ENCODE measurements at places on chromosomes 1 and 21. TPM values are rescaled to one million over a fixed set of nuclear protein-coding genes. Genes with fewer than 3 reads are reported as not detected.

DNA sequence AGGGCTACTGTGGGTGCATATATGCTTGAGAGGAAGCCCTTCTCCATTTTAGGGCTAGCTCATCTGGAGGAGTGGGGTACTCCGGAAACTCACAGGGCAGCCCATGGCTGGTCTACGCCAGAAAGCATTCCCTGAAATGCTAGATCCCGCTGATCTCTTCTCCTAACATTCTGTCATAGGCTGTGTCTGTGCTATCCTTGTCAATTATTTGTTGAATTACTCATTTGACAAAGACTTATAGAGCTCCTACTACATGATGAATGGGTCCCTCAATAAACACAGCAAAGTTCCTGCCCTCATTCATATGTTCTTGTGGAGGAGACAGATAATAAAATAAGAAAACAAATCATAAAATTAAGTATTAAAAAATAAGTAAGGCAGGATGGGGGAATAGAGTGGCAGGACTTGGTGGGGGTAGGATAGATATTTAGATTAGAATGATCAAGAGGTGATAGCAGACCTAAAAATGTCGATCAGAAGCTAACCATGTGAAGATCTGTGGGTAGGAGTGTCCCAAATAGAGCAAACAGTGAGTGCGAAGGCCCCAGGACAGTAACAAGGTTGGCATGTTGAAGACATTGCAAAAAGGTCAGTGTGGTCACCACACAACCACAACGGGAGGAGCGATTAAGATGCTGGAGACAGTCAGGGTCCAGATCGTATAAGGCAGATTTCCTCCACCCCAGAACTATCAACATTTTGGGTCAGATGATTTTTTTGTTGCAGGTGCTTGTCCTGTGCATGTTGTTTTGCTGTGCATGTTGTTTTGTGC lies 13.2 kb downstream of the NGF start:
- H3K4me3 ChIP-seq = no peak overlapping the region
- no peak for DNase-seq
- no peak overlapping the region for H3K27ac ChIP-seq
- no peaks in the 10 kb centered on the region for H3K27me3 ChIP-seq

GRCh38 chr1:62585469-62586155 lies 11.7 kb upstream of the ANGPTL3 start:
- no peaks in the 10 kb centered on the region for H3K4me1 ChIP-seq
- no peaks in the 10 kb centered on the region for H3K27me3 ChIP-seq
- no peaks in the 10 kb centered on the region for H3K36me3 ChIP-seq
- H3K27ac ChIP-seq = no peak overlapping the region

- H3K36me3 ChIP-seq = no peaks in the 10 kb centered on the region
- DNase-seq = no peak
- no peak overlapping the region for H3K27ac ChIP-seq
- H3K27me3 ChIP-seq = no peaks in the 10 kb centered on the region
- H3K4me3 ChIP-seq = no peak overlapping the region
Observed at GRCh38 chr21:45926281-45926680, 55.3 kb upstream of the COL6A1 start.

GRCh38 chr1:25245809-25246599 lies 1.2 kb downstream of the RSRP1 start:
- no peaks in the 10 kb centered on the region for H3K4me1 ChIP-seq
- no peaks in the 10 kb centered on the region for H3K27me3 ChIP-seq
- H3K4me3 ChIP-seq = peak overlapping the region; percentile 99
- H3K36me3 ChIP-seq = peaks cover 43% of the 10 kb centered on the region

- peaks cover 4% of the 10 kb centered on the region for H3K36me3 ChIP-seq
- DNase-seq = peak; percentile 2
- no peak overlapping the region for H3K4me3 ChIP-seq
- H3K27me3 ChIP-seq = no peaks in the 10 kb centered on the region
- no peak overlapping the region for H3K27ac ChIP-seq
- no peaks in the 10 kb centered on the region for H3K4me1 ChIP-seq
Observed at GRCh38 chr1:44663417-44663816, 10.9 kb downstream of the TMEM53 start.

- no peaks in the 10 kb centered on the region for H3K36me3 ChIP-seq
- no peak overlapping the region for H3K27ac ChIP-seq
- H3K4me3 ChIP-seq = no peak overlapping the region
- no peak for DNase-seq
Observed at GRCh38 chr1:212520299-212520698, 87.6 kb downstream of the NENF start.

- no peaks in the 10 kb centered on the region for H3K36me3 ChIP-seq
- H3K4me1 ChIP-seq = no peaks in the 10 kb centered on the region
- H3K4me3 ChIP-seq = no peak overlapping the region
- DNase-seq = no peak
- H3K27me3 ChIP-seq = no peaks in the 10 kb centered on the region
Observed at GRCh38 chr1:107004421-107004820, 52.1 kb upstream of the PRMT6 start.

- H3K4me3 ChIP-seq = no peak overlapping the region
- H3K36me3 ChIP-seq = no peaks in the 10 kb centered on the region
- H3K4me1 ChIP-seq = no peaks in the 10 kb centered on the region
- no peak overlapping the region for H3K27ac ChIP-seq
- H3K27me3 ChIP-seq = no peaks in the 10 kb centered on the region
- no peak for DNase-seq
Observed at GRCh38 chr1:163084330-163084729, 15.2 kb downstream of the RGS4 start.

GRCh38 chr1:48775831-48776392 lies 779 bp downstream of the BEND5 start:
- no peak for DNase-seq
- H3K4me3 ChIP-seq = peak overlapping the region; percentile 87
- peaks cover 7% of the 10 kb centered on the region for H3K36me3 ChIP-seq
- no peaks in the 10 kb centered on the region for H3K27me3 ChIP-seq

- H3K27me3 ChIP-seq = no peaks in the 10 kb centered on the region
- H3K36me3 ChIP-seq = no peaks in the 10 kb centered on the region
- no peak for DNase-seq
- no peak overlapping the region for H3K27ac ChIP-seq
Observed at GRCh38 chr21:44295646-44296045, 4.2 kb upstream of the PFKL start.

- no peak overlapping the region for H3K4me3 ChIP-seq
- no peaks in the 10 kb centered on the region for H3K4me1 ChIP-seq
- no peak for DNase-seq
- no peaks in the 10 kb centered on the region for H3K36me3 ChIP-seq
- no peaks in the 10 kb centered on the region for H3K27me3 ChIP-seq
Observed at GRCh38 chr1:2823921-2824610, 22.6 kb upstream of the TTC34 start.

DNA sequence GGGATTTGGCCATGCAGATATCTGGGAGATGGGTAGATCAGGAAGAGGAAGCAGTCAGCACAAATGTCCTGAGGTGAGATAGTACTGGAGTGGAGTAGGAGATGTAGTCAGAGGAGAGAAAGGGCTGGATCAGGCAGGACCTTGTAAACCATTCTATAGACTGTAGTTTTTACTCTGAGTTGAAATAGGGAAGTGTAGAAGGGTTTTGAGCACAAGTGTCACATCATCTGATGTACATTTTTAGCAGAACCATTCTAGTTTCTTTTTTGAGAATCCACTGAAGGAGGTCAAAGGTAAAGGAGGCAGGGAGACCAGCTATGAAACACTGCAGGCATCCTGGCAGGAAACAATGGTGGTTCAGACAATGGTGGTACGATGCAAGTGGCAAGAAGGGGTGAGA lies 194.6 kb upstream of the RRP15 start:
- no peak for DNase-seq
- no peak overlapping the region for H3K27ac ChIP-seq
- H3K27me3 ChIP-seq = no peaks in the 10 kb centered on the region
- no peaks in the 10 kb centered on the region for H3K4me1 ChIP-seq

DNA sequence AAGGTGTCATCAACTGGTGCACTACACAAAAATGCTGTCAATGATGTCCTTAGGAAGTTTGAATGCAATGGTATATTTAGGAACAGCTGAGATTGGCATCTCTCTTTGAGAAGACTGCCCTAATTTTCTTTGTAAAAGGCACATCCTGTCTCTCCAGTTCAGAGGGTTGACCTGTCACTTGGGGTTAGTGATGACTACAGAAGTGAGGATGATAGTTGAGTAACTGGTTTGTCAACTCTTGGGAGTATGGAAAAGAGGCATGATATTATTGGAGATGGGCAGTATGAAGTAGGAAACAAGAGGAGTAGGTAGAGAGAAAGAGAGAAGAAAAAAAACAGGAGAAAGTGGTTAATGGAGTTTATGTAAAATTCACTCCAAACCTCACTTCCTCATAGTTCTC lies 40.4 kb upstream of the PIGC start:
- no peaks in the 10 kb centered on the region for H3K36me3 ChIP-seq
- H3K4me3 ChIP-seq = no peak overlapping the region
- H3K27me3 ChIP-seq = no peaks in the 10 kb centered on the region
- no peak for DNase-seq
- H3K4me1 ChIP-seq = no peaks in the 10 kb centered on the region

- H3K27ac ChIP-seq = no peak overlapping the region
- H3K27me3 ChIP-seq = no peaks in the 10 kb centered on the region
- DNase-seq = no peak
- no peaks in the 10 kb centered on the region for H3K36me3 ChIP-seq
- H3K4me1 ChIP-seq = no peaks in the 10 kb centered on the region
- H3K4me3 ChIP-seq = no peak overlapping the region
Observed at GRCh38 chr1:9275567-9276034, 17.1 kb upstream of the SPSB1 start.

DNA sequence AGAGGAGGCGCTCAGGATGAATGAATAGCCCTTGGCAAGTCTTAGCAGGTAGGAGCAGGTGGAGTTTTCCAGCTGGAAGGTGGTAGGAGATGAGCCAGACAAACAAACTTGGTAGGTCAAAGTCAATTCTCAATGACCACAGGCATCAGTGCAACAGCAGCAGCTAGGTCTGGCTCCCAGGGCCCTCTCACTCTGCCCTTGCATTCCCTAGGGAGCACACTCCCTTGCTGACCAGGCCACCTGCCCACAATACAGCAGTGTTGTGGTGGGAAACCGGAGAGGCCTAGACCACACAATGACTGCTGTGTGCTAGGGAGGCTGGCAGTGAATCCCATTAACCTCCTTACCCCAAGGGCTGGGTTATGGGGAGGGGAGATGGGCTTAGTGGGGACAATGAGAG lies 13.0 kb upstream of the PAQR6 start:
- DNase-seq = no peak
- no peak overlapping the region for H3K4me3 ChIP-seq
- no peaks in the 10 kb centered on the region for H3K27me3 ChIP-seq
- H3K36me3 ChIP-seq = peaks cover 71% of the 10 kb centered on the region
- no peak overlapping the region for H3K27ac ChIP-seq

GRCh38 chr1:23632479-23633160 lies 59.0 kb upstream of the RPL11 start:
- H3K27me3 ChIP-seq = no peaks in the 10 kb centered on the region
- H3K4me1 ChIP-seq = peaks cover 1% of the 10 kb centered on the region
- H3K36me3 ChIP-seq = no peaks in the 10 kb centered on the region
- DNase-seq = no peak

GRCh38 chr1:68111519-68112436 lies 61.4 kb upstream of the DIRAS3 start:
- no peak overlapping the region for H3K27ac ChIP-seq
- no peak overlapping the region for H3K4me3 ChIP-seq
- no peaks in the 10 kb centered on the region for H3K27me3 ChIP-seq
- DNase-seq = peak; percentile 87
- peaks cover 8% of the 10 kb centered on the region for H3K4me1 ChIP-seq

GRCh38 chr21:45010096-45010495 lies 64.3 kb upstream of the ADARB1 start:
- DNase-seq = no peak
- H3K27me3 ChIP-seq = no peaks in the 10 kb centered on the region

DNA sequence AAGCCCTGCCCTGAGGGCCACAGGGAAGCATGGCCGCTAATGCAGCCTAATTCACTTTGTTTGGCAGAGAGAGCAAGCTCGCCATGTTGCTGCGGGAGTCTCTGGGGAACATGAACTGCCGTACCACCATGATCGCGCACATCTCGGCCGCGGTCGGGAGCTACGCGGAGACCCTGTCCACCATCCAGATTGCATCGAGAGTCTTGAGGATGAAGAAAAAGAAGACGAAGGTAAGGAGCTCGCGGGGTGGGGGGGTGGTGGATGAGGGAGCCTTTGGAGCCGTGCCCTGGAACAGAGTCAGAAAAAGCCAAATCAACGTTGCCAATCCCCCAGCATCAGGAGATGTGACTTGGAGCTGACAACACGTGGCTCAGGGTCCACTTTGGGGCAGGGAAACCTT lies 529.4 kb downstream of the KIF26B start:
- H3K36me3 ChIP-seq = no peaks in the 10 kb centered on the region
- no peaks in the 10 kb centered on the region for H3K27me3 ChIP-seq
- no peak for DNase-seq
- H3K4me3 ChIP-seq = no peak overlapping the region

GRCh38 chr1:85409516-85409915 lies 55.4 kb downstream of the DDAH1 start:
- no peak for DNase-seq
- no peaks in the 10 kb centered on the region for H3K27me3 ChIP-seq
- H3K36me3 ChIP-seq = no peaks in the 10 kb centered on the region
- no peaks in the 10 kb centered on the region for H3K4me1 ChIP-seq
- no peak overlapping the region for H3K4me3 ChIP-seq
- H3K27ac ChIP-seq = peak overlapping the region; percentile 18

DNA sequence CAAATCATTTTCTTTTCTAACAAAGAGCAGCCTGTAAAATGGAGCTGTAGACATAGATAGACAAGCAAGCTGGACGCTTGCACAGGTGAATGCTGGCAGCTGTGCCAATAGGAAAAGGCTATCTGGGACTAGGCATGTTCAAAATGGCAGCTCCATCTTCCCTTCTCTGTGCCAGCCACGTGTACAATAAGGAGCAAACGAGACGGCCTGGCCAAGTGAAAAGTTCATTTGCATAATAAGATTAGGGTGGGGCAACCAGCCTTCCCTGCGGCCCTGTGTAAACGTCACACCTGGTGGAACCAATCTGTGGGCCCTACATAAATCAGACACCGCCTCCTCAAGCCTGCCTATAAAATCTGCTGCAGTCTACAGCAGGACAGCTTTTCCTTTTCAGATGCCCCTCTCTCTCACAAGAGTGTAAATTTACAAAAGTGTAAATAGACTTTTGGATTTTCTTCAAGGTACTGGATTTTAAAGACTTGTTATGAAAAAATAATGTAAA lies 16.6 kb upstream of the EDEM3 start:
- DNase-seq = no peak
- no peaks in the 10 kb centered on the region for H3K27me3 ChIP-seq
- no peak overlapping the region for H3K4me3 ChIP-seq
- no peaks in the 10 kb centered on the region for H3K4me1 ChIP-seq

DNA sequence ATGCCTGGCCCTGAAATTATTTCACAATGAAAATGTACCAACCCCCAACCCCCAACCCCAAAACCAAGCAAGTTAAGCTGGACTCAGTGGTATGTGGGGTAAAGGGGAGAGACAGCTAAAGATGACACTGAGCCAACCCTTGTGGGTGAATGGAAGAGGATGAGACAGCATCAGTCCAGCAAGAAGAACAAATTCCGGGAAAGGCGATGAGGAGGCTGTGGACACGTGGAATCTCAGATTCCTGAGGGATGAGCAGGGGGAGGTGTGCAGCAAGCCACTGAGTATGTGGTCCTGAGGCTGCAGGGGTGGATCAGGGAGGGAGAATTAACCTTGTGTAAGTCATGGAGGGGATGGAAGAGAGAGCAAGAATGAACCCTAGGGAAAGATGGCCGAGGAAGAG lies 14.4 kb upstream of the ZNF362 start:
- H3K36me3 ChIP-seq = no peaks in the 10 kb centered on the region
- H3K4me3 ChIP-seq = no peak overlapping the region
- no peak for DNase-seq
- H3K27me3 ChIP-seq = no peaks in the 10 kb centered on the region
- H3K4me1 ChIP-seq = no peaks in the 10 kb centered on the region

The SRSF10 gene
- total RNA-seq = 96.2 TPM

The CD5L gene
- 0.19 TPM for total RNA-seq

The SLC25A34 gene
- total RNA-seq = 1.5 TPM

The KRTAP19-7 gene
- total RNA-seq = not detected

The A3GALT2 gene
- total RNA-seq = not detected

The CBS gene
- 32.1 TPM for total RNA-seq

The VTCN1 gene
- total RNA-seq = 32.6 TPM

The CD48 gene
- total RNA-seq = 20.5 TPM
